ENCODE measurements at places on chromosomes 7 and 10.
A peak's percentile ranks its signal among the peaks of the same experiment; 100 is the strongest.

GRCh38 chr7:2124604-2125345 is 108.0 kb downstream of the MAD1L1 start:
- DNase-seq: no peak

DNA sequence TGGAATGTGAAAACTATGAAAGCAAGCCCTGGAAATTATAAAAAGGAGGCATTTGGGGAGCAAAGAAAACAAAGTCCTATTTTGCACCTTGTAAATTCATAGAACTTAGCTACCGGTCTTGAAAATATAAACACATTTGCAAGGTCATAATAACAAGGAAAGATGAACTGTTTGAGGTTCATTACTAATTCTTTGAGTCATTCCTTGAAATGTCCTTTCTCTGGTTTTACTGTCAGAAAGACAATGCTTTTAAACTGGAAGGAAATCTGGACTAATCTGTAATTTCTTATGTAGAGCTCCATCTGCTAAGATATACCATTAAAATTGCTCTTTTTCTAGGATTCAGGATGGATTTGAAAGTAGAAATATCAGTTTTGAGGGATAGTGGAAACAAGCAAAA is 1.4 kb downstream of the ERLIN1 start:
- DNase-seq: no peak

DNA sequence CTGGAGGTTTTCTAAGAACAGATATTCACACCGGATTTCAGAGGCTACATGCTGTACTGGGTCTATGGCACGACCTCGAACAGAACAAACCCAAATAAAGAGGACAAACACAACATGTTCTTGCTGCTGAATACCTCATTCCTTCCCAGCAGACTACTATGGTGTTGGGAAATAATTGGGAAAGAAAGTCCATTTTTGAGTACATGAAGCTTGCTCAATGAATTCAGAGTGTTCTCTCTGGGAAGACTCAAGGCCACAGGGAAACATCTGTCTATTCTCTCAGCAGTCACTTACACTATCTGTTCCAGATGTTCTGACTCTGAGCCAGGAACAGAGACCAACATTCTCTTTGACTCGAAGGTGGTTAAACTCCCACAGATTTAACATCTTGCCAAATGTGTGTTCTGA is 30.9 kb downstream of the LAMB1 start:
- DNase-seq: no peak

DNA sequence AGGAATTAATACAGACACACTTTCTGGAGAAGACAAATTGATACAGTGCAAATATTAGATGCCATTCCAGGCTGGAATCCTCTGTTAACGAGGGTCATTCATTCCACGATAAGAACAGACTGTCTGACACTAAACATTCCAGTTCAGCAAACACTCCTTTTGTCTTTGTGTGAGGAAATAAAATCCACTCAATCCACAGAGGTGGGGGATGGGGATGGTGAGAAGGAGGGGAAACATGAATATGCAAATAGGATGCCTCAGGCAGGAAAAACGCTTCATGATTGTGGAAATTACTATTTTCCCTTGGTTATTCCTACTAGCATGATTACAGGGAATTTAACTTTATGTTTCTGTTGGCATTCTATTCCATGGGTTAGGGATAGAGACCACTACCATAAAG is 196.9 kb upstream of the CDCA7L start:
- DNase-seq: no peak

- no peak for DNase-seq
Measured at GRCh38 chr10:12529976-12530375, 180.6 kb downstream of the CAMK1D start.

- DNase-seq: peak; percentile 81
Measured at GRCh38 chr7:30548845-30549244, 44.2 kb upstream of the GGCT start.

DNA sequence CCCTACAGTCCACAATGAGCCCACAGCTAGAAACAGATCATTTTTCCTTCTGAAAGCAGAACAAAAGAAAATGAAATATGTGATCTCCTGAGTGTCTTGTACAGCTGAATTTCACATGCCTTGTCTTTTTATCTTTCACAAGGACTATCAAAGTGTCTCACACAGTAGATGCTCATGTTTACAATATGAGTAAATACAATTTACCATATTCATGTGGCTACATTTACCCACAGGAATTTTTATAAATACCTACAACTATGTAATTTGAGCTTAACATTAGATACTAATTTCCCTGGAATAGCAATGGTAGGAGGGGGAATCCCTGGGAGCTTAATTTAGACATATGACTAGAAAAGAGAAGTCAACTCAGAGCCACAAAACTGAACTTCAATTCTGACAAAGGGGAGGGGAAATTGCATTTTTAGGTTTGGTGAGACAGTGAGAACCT is 186.2 kb downstream of the MACC1 start:
- DNase-seq: no peak

DNA sequence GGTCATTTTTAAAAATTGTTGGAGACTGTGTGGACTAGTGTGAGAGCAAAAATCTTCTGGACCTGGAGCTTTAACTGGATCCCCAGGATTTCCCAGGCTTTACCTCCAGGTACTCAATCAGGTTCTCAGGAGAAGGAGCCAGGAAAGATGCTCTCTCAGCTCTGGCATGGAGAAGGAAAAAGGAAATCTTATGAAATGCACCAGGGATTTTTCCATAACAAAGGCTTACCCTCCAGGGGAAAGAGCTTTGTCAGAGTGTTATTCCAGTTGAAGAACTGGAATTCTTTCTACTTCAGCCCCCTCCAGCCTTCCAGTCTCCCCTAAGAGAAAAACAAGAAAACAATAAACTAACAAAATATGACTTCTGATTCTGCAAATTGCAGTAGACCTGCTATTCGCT is 436.7 kb upstream of the ANKRD30A start:
- DNase-seq: no peak

- peak; percentile 50 for DNase-seq
Measured at GRCh38 chr10:62244785-62245467, 23.7 kb downstream of the RTKN2 start.

GRCh38 chr10:22637491-22637890 is 76.9 kb downstream of the PIP4K2A start:
- no peak for DNase-seq

DNA sequence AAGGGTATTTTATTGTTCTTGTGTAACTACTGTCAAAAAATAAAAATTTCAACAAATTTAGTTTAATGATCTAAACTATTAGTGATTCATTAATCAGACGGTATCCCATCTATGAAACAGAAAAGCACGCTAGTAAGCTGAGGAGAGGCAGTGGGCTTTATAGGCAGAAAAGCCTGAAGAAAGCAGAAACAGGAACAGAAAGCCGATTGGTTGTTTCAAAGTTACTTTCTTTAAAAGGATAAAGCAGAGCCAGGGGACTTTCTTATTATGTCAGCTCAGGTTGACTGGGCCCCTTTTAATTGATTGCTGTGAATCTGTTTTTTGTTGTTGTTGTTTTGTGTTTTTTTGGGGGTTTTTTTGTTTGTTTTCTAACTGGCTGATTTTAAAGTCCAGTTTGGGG is 105.5 kb downstream of the TES start:
- DNase-seq: no peak

- peak; percentile 85 for DNase-seq
Measured at GRCh38 chr10:12513775-12514673, 164.7 kb downstream of the CAMK1D start.

DNA sequence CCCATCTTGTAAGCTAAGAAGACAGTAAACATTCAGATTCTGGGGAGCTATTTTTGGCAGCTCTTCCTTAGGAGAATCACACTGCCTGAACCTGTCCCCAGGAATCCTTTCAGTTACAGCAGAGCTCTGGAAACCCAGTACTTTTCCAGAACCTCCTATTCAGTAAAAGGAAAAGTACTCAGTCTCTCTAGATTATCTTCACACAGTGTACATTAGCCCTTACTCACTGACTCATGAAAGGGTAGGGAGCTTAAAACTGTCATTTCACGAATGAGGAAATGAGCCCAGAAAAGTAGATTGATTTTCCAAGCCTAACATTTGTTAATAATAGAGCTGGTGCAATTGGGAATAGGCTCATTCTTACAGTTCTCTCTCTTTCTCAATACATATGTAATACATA is 3.9 kb upstream of the CNNM1 start:
- no peak for DNase-seq

DNA sequence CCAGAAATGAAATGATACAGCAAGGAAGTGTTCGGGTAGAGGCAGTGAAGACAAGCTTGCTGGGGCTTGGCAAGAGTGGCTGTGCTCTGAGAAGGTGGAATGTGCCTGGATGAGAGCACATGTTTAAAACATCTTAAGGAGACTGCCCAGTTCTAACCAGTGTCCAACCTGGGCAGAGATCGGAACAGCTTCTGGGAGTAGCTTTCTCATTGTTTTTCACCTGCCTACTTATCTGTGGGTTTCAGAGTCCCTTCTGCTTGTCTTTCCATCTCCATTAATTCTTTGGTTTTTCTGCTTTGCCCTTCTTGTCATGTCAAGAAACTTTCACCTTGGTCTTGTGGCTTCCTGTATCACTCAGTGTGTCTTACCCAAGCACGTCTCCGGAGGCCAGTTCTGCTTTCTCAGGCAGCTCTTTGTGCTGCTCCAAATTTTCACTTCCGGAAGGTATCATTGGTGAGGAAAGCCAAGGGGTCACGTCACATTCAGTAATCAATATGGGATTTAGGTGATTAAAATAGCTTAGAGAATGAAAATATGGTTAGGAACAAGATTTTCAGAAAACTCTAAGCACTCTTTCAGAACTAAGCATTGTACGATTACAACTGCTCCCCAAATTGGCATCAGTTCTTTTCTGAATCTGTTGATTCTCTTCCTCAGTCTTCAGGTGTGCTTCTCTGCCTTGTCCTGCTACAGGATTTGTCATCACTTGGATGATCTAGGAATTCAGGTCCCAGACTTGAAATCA is 5.5 kb upstream of the LAMB4 start:
- no peak for DNase-seq

DNA sequence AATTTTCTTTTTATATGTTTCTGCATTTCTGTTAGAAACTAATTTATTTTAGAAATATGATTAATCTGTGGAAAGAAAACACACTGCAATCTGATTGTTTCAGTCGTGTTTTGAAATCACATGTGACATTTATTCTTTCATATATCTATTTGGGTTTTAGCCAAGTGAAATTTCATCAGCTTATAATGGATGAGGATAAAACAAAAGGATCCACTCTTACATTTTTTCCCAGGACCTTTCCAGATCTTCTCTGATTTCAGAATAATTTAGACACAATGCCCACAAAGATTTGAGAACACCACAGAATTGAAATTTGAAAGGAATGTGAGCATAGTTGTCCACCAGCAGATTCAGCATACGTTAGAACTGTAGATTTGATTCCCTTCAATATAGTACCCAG is 29.1 kb downstream of the CBLL1 start:
- DNase-seq: no peak

GRCh38 chr10:118662228-118663035 is 67.0 kb upstream of the PRLHR start:
- DNase-seq: no peak

GRCh38 chr7:131955679-131956078 is 399.3 kb upstream of the PODXL start:
- no peak for DNase-seq

DNA sequence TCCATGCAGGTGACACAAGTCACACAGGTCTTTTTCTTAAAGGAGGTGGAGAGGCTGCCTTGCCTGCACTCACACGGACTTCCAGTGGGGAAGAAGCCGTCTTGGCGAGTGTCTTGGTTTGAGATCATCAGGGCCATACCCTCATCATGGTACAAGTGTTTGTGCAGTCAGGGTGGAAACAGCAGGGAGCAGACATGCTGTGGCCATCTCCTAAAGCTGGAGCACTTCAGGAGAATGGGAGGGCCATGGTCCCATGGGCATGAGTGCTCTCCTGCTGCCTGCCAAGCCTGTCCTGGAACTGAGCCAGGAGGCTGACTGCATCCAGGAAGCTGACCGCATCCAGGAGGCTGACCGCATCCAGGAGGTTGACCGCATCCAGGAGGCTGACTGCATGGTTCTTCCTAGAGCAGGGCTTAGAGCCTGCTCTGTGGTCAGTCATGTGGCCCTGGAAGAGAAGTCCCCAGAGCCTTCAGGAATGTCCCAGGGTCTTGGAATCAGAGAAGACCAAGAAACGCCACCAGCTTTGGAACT is 98.4 kb downstream of the ADARB2 start:
- peak; percentile 92 for DNase-seq

DNA sequence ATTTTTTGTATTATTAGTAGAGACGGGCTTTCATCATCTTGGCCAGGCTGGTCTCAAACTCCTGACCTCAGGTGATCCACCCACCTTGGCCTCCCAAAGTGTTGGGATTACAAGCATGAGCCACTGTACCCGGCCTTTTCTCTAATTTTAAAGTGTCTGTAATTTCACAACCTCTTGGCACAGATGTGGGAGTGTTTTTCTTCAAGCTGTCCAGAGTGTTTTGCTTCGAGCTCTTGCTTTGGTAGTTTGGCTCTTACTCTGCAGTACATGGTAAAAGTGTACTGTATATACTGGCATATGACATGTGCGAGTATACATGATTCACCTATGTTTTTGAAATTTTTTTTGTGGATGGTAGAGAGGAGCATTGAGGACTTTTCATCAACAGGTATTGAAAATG is 9.8 kb downstream of the SRGN start:
- no peak for DNase-seq

DNA sequence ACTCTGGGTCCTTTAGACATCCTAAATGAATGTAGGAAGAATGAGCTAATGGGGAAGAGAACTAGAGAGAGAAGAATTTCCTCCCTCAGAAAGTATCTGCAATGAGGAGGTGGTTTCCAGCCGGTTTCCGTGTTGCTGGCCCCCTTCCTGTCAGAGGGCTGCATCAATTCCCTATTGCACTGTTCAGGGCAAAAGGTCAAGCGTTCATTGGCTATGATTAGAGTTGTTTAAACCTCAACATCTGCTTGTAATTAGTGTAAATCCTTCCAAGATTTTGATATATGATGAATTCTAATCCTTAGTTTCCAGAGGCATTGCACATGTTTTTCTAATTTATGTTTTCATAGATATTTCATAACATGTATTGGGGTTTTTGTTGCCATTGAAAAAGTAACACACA is 107.3 kb upstream of the SGCE start:
- DNase-seq: no peak

DNA sequence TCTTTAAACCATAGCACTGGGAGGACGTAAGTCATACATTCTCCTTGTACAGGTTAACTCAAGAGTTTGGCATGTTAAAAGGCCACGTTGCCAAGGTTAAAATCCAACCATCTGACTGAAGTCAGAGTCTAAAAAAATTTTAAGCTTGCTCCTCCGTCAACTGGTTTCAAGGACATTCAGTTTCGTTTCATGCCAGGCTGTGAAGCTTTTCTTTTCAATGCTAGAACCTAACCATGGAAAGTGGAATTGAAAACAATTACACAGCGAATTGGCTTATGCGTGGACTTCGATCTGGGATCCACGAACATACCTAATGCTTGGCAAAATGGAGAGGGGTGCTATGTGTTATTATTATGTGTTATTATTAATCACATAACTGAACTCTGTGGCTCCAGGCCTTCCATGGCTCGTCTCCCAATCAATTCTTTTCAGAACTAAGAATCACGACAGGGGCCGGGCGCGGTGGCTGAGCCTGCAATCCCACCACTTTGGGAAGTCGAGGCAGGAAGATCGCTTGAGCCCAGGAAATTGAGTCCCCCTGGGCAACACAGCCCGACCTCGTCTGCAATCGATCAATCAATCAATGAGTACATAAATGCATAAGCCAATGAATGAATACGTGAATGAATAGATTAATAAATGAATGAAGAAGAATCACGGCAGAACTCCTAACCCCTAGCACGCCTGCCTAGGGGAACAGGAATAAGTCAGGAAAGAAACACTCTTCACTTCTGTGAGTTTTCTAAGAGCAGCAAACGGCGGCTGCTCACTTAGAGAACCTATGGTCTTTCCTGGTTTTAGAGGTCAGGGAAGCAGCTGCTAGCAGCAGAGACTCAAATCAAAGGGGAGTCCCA is 733 bp upstream of the ARL5B start:
- no peak for DNase-seq

GRCh38 chr10:49609283-49610113 is 612 bp upstream of the SLC18A3 start:
- peak; percentile 10 for DNase-seq

Measured in NCI-H1092 treated with DMSO at 0.1 percent for 48 hours (cell line).